ENCODE measurements at places on chromosomes 6 and 20.
A peak's percentile ranks its signal among the peaks of the same experiment; 100 is the strongest.

- peak; percentile 24 for DNase-seq
Observed at GRCh38 chr6:16712255-16712930, 48.9 kb downstream of the ATXN1 start.

DNA sequence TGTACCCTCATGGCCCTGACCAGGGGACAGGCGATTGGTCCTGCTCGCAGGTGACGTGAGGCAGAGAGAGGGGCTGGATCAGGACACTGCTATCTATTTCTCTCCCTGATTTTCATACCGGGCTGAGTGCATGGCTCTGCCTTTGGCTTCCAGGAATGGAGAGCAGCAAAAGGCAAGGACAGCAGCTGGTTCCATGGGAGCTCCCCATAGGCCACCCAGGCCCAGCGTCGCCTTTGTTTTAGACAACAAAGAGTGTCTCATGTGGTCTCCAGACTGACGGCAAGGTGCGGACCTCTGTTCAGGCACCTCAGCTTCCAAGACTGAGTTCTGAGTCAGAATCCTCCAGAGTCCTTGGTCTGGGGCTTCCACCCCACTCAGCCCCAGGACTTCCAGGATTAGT, 123.1 kb downstream of the VEGFA start:
- no peak for DNase-seq

DNA sequence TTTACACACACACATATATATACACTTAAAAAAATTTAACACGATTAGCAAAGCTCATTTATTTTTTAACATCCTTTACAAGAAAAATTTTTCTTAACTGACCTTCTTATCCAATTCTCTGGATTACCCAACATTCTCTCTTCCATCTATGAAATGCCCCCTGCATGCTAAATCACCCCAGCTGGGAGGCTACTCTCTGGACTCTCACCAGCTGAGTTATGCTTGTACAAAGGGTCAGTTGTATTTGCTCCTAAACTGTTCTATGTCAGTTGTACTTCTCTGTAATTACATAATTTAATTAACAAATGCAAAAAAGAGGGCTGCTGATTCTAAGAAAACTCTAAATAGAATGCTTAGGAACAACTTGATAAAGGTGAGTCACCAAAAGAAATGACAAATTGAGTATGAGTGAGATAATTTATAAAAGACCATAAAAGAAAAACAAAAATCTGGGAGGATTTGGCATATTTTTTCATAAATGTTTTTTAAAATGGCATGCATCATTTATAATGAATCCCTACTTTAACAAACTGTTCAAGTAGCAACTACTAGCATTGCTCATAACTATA, 120.5 kb downstream of the KIF13A start:
- no peak for DNase-seq

DNA sequence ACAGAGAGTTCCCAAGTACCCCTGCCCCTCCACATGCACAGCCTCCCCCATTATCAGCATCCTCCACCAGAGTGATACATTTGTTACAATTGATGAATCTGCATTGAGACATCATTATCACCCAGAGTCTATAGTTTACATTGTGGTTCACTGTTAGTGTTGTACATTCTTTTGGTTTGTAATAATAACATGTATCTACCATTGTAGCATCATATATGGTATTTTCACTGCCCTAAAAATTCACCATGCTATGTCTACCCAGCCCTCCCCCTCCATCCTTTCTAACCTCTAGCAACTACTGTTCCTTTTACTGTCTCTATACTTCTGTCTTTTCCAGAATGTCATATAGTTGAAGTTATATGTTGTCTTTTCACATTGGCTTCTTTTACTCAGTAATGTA, 273.9 kb upstream of the RNF217 start:
- DNase-seq: no peak

DNA sequence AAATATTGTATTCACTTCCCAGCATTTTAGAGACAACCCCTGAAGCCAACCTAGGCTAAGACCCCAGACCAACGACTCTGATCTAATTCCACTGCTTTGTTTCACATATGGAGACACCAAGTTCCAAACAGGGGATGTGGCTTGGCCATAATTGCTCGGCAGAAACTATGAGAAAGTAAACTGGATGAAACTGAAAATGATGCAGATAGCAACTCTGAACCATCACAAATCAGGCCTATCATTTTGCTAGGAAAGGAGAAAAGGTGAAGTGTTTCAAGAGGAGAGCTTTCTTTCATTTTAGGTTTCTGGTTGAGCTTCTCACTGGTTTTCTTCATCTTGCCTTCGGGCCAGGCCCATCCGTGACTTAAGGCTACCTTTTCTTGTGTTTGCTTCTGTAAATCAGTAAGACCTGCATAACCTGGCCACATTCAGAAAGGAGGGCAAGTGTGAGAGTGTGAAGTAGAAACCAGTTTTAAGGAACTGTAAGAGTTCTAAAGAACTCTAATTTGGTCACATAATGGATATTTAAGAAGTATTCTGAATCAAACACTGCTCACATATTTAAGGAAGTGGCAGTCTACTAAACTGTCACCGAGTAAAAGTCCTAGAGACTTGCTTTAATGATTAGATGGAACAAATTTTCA, 105.8 kb downstream of the BACH2 start:
- DNase-seq: no peak

GRCh38 chr6:87277123-87277522, 45.3 kb upstream of the SMIM8 start:
- DNase-seq: no peak

DNA sequence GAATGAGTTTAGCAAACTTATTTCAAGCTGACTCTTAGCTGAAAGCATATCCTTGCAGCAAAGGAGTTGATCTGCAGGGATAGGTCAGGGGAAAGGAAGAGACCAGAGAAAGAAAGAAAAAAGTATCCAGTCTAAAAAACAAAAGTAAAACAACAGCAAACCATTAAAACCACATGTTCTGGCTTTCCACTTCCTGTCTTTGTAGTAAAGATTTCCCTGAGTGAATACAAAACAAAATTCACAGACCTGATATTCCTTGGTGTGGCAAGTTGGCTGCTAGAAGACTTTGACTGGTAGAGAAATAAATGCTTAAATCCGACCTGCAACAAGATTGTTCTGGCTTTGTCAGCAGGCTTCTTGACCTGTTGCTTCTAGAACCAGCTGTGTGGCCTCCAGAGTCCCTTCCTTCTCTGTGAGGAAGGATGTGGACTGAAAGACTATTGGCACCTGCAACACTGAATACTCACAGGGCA, 23.4 kb upstream of the MCM3 start:
- no peak for DNase-seq

GRCh38 chr6:93176070-93176469, 243.3 kb downstream of the EPHA7 start:
- peak; percentile 10 for DNase-seq

GRCh38 chr20:955111-955510, 39.0 kb upstream of the ANGPT4 start:
- no peak for DNase-seq
